Psoas muscle (tissue), 8 donors: ENCODE measurements at places on chromosomes 7 and 10. TPM values are rescaled to one million over a fixed set of nuclear protein-coding genes. Genes with fewer than 3 reads are reported as not detected.

Gene STEAP1B
- 0.90 TPM for total RNA-seq

DNA sequence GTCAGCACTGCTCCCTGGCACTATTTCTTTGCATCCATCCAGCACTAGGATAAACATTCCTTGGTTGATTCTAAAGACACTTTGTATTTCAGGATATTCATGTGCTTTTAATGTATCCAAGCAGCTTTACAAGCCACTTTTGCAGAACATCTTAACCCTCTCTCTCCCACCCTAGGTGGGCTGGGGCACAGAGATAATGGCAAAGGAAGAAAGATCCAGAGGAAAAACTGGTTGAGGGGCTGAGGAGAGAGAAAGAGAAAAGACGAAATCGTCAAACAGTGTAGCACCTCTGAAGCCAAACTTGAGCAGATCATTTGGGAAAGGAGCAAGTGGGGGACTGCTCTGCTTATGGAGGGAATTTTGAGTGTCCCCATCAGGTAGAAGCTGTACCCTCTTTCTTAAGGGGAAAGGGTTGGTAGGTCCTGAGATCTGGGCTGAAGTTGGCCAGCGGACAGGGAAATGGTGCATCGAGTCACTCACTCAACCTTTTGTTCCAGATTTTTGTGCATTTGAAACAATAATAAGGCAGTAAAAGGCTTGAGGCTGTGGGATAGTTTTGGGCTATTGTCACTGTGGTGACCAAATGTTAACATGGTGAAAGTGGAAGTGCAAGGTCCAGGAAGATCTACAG lies 4.2 kb upstream of the HOXA13 start:
- no peak for DNase-seq

GRCh38 chr7:156578578-156578940 lies 62.0 kb upstream of the RNF32 start:
- no peak for DNase-seq

GRCh38 chr10:3090914-3091787 lies 23.8 kb downstream of the PFKP start:
- DNase-seq = no peak

- no peak for DNase-seq
These were observed 26.5 kb downstream of the BTRC start for GRCh38 chr10:101380353-101381017.

- no peak for DNase-seq
These were observed 138.9 kb upstream of the KLF14 start for GRCh38 chr7:130872756-130873448.

- no peak for DNase-seq
These were observed 187.8 kb downstream of the NPSR1 start for GRCh38 chr7:34845666-34846361.

- DNase-seq = no peak
These were observed 45.8 kb upstream of the PRSS58 start for GRCh38 chr7:142303650-142304049.

Gene EZH2
- total RNA-seq = 2.1 TPM

Gene PKD2L1
- not detected for total RNA-seq

Gene WIPF3
- total RNA-seq = 27.2 TPM
